RCC 7860 (cell line): ENCODE measurements at places on chromosomes 16 and 17.

DNA sequence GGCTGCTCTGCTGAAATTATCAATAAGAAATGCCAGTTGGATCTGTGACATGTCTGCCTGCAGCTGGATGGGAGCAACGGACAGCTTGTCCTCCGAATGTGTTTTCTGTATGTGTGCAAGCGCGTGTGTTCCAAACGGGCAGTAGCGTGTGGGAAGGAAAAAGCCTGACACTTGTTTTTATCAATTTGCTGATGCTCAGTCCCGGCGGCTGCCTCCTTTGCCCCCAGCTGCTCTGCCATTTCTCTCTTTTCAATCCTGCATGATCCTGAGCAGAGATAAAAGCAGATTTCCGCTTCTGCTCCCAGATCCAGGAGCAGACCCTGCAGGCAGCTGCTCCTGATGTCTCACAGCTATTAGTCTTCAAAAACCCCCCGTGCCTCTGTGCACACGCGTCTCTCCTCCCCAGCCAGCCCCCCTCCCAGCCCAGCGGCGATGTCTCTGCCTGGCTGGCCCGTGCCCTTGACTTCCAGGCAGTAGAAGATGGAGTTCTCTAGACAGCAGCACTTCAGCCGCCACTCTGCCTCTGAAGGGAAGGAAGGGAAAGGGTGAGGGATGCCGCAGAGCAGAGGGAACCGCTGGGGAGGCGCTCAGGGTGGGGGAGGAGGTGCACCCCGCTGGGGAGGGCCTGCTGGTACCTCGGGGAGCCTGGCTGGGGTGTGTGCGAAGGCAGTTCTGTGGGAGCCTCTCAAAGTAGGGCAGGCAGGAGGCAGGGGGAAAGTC, 4.1 kb downstream of the PRCD start:
- DNase-seq = no peak

- DNase-seq = no peak
Observed at GRCh38 chr17:78197147-78197832, 10.1 kb downstream of the AFMID start.

DNA sequence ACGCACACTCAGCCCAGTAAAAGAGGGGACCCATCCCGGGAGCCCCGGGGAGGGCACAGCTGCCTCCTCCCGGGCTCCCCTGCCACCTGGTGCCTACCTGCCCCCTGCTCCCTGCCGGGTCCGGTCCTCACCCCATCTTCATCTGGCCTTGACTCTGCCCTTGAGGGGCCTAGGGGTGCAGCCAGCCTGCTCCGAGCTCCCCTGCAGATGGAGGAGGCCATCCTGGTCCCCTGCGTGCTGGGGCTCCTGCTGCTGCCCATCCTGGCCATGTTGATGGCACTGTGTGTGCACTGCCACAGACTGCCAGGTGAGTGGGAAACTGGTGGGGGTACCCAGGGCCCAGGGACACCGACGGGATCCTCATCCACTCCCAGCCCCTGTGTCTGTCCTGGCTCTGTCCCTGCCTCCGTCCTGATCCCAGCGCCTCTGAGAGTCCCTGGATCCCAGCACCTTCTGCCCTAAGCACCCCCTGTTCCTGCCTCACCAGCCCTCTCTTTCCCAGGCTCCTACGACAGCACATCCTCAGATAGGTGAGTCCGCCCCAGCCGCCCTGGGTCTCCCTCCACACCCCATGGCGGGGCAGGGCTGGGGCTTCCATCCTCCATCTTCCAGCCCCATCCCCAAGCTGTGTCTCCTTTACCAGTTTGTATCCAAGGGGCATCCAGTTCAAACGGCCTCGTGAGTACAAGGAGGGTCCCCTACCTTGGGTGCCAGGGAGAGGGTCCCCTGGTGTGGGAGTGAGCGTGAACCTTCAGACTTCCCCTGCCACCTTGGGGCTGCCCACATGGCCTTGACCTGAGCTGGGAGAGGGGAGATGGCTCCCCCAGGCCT, 574 bp downstream of the LAT start:
- no peak for DNase-seq

GRCh38 chr17:77327566-77328464, 187.0 kb downstream of the SEC14L1 start:
- DNase-seq = no peak

DNA sequence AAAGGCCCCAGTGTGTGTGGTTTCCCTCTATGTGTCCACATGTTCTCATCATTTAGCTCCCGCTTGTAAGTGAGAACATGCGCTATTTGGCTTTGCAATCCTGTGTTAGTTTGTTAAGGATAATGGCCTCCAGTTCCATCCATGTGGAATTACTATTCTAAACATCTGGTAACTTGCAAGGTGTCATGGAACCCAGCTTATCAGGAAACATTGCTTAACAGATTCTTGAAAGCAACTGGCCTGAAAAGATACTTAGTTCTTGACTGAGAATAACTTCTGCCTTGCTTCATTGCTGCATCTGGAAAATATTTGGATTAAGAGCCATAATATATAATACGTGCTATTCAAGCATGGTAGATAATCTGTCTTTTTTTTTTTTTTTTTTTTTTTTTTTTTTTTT, 27.8 kb downstream of the PAFAH1B1 start:
- DNase-seq = no peak

DNA sequence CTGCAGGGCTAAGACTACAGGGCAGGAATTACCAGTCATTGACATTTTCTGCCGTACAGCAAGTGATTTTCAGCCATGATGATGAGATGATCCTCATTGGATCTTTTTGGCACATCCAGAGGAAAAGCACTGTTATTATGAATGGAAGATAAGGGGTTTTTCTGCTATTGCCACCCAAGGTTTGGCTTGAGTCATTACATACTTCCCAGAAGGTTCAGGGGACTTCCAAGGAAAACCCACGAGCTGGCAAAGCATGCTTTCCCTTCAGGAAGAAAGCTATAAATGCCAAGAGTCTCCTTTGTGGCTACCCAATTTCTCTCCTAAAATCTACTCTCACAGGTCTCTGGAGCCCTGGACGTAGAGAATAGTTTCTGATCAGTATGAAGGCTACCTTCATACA, 6.1 kb downstream of the CHST4 start:
- DNase-seq = no peak

GRCh38 chr17:6027342-6028024, 42.7 kb upstream of the WSCD1 start:
- no peak for DNase-seq

DNA sequence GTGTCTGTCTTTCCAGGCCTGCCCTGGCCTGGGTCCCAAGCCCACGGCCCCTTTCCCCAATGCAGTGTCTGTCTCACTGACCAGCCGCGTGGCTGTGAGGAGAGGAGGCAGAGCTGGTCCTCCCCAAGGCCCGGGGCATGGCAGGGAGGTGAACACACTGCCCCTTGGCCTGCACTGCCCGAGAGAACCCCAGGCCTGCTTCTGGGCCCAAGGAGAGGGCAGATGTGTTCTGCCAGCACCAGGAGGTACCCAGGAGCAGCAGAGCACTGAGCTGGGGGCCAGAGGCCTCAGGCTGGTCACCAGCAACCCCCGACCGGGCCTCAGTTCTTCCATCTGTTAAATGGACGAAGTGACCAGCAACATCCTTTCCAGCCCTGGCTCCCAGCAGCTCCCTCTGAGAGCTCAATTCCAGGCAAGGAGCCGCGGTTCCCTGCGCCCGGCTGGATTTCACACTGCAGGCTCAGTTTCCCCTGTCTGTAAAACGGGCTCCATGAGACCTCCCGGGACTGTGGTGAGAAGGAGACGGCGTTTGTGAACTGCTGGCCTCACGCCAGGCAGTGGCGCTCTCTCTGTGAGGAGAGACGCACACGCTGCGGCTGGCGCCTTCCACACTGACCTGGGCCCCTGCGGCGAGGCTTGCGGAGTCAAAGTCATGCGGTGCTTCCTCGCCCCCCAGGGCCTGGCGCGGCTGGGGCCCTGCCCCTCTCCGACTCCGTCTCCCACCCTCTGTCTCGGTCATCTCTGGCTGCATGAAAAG, 8.1 kb upstream of the ZFPM1 start:
- DNase-seq = no peak

DNA sequence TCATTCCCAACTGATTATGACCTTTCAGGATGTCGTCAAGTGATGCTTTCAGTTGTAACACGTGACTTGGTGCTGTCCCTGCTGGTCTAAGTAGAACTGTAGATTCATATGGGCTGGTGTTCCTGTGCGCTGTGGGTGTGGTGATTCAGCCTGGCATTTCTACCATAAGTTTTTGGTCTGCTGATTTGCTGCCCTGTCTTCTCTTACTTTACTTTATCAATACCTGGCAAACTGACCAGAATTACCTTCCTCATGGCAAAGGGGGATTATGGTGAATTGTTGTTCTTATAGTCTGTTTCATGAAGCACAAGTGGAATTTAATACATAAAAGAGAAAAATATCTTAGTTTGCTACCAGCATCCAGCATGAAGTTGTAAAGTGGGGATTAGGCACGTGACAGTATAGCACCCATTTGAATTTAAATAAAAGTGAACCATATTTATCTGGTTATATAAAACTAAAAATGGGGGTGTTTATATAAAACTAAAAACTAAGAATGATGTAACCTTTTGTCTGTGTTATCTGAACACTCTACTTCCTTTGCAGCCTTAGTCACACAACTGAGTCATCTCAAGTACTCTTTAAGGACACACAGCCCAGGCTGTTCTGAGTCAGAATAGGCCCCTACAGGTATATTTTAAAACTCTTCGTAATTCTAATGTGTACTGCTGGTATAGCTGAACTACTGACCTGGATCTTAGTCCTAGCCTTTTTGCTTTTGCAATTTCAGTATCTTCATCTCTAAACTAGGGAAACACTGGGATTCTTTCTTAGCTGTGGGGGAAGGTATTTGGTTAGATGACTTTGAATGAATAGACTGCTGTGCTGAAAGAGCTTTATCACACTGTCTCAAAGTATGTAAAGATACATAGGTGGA, 28.3 kb downstream of the TTC19 start:
- DNase-seq = peak; percentile 86

DNA sequence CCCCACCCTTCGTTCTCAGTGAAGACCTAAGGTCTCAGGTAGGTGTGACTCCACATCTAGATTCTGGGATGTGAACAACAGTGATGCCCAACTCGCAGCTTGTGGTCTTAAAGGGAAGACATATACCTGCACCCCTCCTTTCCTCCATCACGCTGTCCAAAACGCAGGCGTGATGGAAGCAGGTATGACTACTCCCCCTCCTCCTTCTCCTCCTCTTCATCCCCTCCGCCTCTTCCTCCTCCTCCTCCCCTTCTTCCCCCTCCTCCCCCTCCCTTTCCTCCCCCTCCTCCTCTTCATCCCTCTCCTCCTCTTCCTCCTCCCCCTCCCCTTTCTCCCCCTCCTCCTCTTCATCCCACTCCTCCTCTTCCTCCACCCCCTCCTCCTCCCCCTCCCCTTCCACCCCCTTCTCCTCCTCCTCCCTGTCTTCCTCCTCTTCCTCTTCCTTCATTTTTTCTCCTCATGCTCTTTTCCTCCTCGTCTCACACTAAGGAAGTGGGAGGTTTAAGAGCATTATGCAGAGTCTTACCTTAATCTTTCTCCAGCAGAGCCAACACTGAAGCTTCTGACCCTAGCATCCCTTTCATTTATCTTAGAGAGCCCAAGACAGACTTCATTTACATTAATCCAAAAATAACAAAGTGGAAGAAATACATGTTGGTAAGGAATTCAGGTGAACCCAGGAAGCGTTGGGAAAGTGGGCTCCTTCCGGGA, 352.5 kb downstream of the FOXL1 start:
- no peak for DNase-seq

DNA sequence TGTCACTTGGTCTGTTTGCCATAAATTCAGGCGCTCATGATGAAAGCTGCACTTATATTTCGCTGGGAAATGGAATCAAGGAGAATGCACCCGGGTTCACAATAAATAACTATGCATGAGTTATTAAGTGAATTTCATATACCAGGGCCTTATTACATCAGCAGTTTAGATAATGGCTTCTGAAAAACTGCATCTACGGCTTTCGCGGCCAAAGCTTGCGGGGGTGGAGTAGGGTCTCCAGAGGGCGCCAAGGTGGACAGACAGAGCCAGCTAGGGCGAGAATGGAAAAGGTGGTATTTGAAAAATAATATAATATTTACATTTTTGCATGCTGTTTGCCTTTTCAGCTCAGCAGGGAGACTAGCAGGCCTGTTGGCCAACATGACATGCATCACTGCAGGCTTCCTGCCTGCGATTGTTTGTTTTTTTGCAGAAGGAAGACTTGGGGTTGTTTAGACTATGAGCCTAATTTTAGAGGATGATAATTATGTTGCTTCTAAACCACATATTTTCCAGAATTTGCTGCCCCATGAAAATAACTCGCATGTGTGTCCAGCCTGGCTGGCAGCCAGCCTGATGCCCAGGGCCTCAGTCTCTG, 173.8 kb upstream of the IRX3 start:
- no peak for DNase-seq

DNA sequence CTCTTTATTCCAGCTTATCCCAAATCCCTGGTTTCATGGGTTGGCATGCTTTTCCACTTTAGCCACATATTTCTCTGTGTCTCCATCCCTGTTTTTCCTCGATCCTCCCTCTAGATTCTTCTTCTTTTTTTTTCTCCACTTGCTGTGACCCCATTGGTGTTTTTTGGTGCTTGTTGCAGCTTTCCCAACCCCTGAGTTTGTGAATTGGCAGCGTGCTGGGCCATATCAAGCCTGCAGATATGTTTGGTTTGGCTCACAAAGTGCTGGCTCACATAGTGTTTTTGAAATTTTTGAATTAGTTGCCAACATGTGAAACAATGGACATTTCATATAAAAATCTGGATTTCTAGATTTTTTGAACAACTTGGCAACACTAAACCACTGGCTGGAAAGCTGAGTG, 8.8 kb downstream of the GPR139 start:
- no peak for DNase-seq

GRCh38 chr16:72255786-72256185, 83.8 kb upstream of the PMFBP1 start:
- DNase-seq = no peak

DNA sequence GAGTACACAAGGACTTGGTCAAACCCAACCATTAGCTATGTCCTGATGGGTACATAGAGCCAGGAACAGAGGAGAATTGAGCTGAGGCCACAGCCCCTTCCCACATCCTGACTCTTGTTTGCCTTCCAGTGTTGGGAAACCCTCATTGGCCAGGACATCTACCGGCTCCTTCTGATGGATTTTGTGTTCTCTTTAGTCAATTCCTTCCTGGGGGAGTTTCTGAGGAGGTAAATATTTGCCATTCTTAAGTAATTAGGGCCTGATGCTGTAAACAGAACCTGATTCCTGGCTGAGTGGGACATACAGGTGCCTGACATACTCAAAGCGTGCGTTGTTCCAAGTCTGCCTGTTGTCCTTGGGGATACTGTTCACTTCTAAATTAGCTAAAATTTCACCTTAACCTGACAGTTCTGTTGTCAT, 42.6 kb downstream of the GDE1 start:
- no peak for DNase-seq

- DNase-seq = peak; percentile 96
Observed at GRCh38 chr17:15954222-15954621, 9.3 kb downstream of the ADORA2B start.

- DNase-seq = no peak
Observed at GRCh38 chr16:314351-314750, 31.4 kb downstream of the PDIA2 start.
